Gastroesophageal sphincter (tissue), 4 donors: ENCODE measurements at places on chromosomes 16 and 17. TPM values are rescaled to one million over a fixed set of nuclear protein-coding genes. Genes with fewer than 3 reads are reported as not detected.

GRCh38 chr16:20147091-20147490 is 73.4 kb upstream of the GPR139 start:
- no peak for ATAC-seq

GRCh38 chr17:77891602-77892001 is 66.9 kb upstream of the TNRC6C start:
- ATAC-seq: no peak

- no peak for ATAC-seq
Observed at GRCh38 chr16:78761427-78761826, 662.0 kb downstream of the WWOX start.

- ATAC-seq: no peak
Observed at GRCh38 chr17:82266142-82266541, 7.4 kb downstream of the CSNK1D start.

The SLC16A13 gene
- 0.58 TPM for total RNA-seq

DNA sequence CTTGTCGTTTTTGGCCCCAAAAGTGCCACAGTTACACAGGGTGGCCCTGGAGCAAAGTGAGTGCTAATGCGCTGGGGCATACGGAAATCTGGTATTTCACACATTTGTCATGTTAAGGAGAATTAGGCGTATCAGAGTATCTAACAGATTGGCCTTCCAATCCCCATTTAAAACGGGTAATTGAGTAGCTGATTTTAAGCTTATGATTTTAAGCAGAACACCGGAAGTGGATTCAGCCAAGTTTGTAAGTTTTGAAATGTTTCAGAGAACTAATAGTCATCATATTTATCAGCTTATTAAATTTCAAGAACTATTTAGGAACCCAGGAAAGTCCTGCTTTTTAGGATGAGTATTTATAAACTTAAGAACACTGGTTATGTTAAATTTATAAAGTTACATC is 19.5 kb downstream of the LRRC75A start:
- no peak for ATAC-seq

- no peak for ATAC-seq
Observed at GRCh38 chr16:67241008-67241900, 6.0 kb downstream of the FHOD1 start.

- no peak for ATAC-seq
Observed at GRCh38 chr17:30379303-30379902, 676 bp downstream of the CPD start.

The ATP2C2 gene
- total RNA-seq: 0.13 TPM

- ATAC-seq: no peak
Observed at GRCh38 chr17:16250635-16251034, 33.6 kb downstream of the PIGL start.

DNA sequence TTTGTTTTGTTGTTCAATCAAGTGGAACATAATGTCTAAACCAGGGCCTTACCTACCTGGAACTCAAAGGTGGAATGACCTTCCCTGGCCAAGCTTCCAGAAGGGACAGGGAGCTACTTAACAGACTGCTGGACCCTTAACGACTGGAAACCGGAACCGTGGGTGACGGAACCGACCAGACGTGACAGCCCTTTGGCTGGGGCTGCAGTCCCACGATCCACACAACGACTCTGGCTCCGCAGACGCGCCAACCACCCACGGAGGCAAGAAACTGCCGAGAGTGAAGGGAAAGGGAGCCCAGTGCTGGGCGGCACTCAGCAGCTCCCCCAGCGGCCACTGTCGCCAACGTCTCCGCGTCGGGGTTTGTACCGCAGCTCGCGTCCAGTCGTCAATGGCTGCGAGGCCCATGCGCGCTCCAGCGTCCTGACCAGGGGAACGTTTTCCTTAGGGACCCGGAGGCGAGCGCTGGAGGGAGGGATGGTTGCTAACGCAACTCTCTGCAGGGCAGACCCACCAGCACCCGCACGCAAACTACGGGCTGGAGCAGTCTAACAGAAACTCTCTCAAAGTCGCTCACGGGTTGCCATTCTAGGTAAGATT is 5.5 kb upstream of the KIF22 start:
- peak; percentile 91 for ATAC-seq

GRCh38 chr17:56111706-56112485 is 41.4 kb upstream of the ANKFN1 start:
- no peak for ATAC-seq

The HYDIN gene
- total RNA-seq: 1.4 TPM

DNA sequence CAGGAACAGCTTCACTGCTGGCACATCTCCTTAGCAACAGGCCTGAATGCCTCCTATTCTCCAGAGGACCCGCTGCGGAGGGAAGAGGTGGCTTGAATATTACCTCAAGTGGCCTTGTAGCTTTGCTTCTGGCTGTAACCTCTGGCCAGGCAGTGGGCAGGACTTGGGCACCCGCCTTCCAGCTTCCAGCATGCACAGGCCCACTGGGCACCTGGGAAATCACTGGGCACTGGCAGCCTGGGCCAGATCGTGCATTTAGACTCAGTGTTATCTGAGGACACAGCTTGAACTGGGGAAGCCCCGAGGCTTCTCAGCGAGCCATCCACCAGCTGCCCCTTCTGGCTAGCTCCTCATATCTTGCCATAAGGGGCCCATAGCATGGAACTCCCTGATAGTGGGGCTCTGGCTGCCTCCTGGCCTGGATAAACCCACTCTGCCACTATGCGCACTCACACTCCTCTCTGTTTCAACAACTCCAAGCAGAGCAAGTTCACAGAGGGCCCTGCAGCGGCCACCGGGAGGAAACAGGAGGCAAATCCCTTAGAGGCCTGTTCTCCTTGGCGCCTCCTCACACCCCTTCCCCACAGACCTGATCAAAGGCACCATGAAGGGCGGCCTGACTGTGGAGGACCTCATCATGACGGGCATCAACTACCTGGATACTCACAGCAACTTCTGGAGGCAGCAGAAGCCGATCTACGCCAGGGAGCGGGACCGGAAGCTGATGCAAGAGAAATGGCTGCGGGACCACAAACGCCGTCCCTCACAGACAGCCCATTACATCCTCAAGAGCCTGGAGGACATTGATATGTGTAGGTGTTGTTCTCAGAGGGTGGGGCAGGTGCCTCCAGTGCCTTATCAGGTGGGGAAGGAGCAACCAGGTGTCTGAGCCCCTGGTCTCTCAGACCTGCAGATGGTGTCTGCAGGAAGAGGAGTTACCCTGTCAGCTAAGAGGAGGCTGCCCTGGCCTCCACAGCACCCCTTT is 7.8 kb downstream of the ODAD4 start:
- ATAC-seq: no peak

- peak; percentile 3 for ATAC-seq
Observed at GRCh38 chr16:79599256-79599836, 1.2 kb downstream of the MAF start.
